ENCODE measurements at places on chromosomes 1 and 21.

GRCh38 chr1:20059847-20060246, 10.1 kb upstream of the PLA2G5 start:
- DNase-seq = no peak

DNA sequence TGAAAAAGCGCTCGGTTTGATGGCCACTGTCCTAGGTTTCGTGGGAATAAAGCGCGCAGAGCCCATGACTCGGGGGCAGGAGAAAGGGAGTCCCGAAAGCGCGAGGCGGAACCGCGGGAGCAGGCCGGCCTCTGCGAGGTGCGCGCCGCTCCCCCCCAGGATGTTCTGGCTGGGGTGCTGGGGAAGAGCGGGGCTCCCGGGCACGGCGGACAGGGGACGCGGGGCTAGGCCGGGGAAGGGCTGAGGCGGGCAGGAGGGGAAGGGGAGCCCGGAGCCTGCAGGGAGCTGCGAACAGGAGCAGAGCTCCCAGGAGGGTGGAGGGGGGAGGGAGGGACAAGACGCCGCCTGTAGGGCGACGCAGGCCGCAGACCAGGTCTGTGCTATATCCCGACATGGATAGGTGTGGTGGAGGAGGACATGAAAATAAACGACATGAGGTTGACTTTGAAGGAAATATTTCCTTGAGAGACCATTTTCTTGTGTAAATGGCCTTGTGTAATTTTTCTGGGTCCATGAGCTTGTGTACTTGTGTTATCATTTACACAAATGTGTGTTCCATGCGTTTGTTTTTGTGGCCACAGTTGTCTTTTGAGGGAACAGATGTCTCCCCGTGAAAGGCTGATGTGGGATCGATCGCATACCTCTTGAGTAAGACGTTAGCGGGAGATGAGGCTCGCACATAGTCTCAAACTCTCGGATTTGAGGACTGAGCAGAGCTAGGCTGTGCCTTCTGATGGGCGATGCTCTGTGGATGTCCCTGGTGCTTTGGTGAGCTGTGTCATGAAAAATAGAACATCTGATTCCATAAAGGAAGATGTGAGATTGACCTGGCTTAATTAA, 1.3 kb downstream of the PCNT start:
- DNase-seq = no peak

DNA sequence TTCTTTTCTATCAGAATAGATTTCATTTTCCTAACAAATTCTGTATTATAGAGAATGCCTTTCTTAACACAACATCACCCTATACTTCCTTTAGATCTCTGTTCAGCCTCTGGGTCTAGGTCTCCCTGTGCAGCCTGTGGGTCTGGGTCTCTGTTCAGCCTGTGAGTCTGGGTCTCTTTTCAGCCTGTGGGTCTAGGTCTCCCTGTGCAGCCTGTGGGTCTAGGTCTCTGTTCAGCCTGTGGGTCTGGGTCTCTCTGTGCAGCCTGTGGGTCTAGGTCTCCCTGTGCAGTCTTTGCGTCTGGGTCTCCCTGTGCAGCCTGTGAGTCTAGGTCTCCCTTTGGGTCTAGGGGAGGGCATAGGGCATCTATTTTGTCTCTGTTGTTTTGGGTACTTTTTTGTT, 59.6 kb upstream of the DIP2A start:
- DNase-seq = no peak

DNA sequence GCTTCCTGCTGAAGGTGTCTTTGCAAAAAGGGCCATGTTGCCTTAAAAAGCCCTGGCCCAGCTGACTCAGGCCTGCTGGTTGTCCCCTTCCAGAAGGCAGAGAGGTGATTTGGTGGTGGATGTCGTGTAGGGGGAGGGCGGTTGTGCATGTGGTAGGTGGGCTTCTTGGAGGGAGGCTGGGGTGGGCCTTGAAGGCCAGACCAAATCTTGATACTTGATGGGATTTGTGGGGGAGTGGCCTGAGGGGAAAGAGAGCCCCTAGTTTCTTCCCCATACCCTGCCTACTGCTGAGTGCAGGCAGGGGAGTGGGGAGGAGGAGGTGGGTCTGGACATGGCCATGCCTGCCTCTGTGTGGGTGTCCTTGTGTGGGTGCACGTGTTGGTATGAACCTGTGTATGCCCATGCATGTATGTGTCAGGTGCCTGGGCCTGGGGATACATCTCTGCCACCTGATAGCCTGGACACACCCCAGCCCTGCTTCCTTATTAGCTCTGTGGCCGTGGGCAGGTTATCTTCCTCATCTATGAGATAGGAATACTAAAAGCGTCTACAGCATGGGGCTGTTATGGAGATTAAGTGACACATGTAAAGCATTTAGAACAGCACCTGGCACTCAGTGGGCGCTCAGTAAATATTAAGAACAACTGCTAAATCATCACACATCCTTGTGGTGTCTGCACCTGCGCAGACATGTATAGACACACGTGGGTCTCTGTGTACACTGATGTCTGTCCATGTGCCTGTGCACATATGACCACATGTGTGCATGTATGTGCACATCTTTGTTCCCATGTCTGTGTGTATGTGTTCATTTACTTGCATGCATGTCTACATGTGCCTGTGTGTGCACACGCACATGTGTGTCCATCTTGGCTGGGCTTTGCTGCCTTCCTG, 17.0 kb downstream of the FAM151A start:
- DNase-seq = no peak

DNA sequence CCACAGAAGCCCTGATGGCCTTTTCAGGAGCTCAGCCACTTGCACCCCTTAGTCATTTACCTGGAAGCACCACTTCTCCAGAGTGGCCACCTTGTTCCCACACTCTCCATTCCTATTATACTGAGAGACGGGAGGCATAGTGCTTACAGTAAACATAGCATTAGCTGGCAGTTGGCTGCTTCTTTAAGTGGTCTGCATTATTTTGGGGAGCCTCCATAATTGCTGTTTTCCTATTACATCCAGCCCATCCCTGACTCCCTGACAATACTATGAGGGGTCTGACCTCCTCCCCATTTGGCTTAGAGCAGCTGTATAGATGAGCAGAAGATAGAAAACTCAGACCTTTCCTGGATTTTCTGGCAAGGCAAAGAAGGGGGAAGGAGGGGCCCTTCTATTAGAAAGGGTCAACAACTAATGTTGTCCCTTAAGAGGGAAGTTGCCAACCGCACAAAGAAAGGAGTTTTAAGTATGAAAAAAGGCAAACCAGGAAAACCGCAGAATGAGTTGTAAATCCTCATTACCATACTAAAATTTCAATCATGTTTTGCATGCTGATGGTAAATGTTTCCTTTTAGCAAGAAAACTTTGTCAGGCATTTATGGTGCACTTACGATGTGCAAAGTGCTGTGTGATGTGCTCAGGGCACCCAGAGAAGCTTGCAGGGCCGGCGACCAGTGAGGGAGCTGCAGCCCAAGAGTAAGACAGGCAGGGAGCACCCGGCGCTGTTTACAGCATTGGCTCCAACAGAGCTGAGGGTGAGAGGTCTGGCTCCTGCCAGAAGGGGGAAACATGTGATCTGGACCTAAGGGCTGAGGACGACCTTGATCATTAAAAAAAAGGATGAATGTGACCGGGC, 167.3 kb downstream of the ZZZ3 start:
- DNase-seq = no peak

DNA sequence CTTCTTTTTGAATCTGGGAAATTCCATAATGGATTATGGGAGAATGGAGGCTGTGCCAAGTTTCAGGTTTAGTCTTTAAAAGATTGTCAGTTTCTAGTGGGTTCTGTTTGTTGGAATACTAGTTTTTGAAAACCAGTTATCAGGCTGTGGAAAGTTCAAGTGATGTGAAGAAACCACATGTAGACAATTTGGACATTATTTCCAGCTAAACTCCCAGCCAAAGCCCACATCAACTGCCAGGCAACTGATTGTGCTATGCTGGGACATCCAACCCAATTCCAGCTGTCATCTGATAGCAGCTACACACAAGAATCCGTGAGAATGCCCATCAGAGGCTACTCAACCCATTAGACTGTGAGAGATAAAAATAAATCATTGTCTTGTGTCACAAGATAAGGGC, 546.1 kb upstream of the ADAMTS5 start:
- no peak for DNase-seq

DNA sequence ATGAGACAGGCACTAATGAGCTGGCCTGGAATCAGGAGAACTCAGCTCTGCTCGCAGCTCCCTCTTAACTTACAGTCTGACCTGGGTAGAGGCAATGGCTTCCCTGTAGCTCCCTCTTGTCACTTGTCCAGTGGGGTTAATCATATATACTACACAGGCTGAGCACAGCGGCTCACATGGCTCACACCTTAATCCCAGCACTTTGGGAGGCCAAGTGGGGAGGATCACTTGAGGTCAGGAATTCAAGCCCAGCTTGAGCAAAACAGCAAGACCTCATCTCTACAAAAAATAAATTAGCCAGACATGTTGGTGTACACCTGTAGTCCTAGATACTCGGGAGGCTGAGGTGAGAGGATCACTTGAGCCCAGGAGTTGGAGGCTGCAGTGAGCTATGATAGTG, 4.2 kb downstream of the S100A6 start:
- no peak for DNase-seq

DNA sequence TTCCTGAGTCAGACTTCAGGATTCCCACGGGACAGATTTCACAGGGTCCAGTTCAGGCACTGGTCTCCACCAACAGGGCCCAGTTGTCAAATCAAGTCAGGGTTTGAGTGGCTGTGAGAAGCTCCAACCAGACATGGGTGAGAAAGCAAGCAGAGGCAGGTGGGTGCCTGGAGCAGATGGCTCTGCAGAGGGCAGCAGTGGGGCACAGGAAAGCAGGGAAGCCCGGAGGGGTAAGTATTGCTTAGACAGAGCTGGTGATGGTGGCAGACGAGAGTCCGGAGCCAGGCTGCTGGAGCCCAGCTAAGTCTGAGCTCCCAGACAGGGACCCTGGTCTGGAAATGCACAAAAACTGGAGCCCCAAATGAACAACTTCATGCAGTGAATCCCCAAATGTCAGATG, 40.4 kb downstream of the RIMS3 start:
- no peak for DNase-seq

GRCh38 chr1:7012461-7012924, 227.2 kb downstream of the CAMTA1 start:
- no peak for DNase-seq

DNA sequence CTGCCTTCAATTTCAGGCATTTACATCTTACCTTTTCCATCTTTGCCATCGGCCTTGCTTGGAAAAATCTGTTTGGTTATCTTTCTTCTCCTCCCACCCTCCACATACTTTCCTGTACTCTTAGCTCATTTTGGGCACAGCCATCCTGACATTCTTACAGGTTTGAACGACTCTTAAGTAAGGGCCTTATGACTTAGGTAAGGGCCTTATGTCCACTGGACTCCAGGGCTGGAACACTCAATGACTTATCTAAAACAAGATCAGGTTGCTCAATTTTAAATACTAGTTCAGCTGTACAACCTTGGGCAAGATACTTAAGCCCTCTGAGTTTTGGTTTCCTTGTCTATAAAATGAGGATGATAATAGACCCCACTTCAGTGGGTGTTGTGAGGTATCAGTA, 40.9 kb downstream of the C1orf21 start:
- DNase-seq = no peak

DNA sequence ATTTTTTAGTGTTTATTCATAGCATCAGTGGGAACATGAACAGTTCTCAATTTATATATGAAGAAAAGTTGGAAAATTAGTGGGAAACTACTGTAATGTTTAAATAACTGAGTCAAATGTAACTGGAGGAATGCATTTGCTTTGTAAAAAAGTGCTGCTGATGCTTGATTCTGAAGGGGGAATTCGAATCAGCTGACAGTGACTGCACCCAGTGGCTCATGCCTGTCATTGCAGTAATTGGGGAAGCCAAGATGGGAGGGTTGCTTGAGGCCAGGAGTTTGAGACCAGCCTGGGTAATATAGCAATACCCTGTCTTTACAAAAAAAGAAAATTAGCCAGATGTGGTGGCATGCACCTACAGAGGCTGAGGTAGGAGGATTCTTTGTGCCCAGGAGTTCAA, 398.4 kb downstream of the ZP4 start:
- DNase-seq = no peak

- no peak for DNase-seq
These were observed 20.6 kb downstream of the LUZP1 start for GRCh38 chr1:23148084-23148483.

DNA sequence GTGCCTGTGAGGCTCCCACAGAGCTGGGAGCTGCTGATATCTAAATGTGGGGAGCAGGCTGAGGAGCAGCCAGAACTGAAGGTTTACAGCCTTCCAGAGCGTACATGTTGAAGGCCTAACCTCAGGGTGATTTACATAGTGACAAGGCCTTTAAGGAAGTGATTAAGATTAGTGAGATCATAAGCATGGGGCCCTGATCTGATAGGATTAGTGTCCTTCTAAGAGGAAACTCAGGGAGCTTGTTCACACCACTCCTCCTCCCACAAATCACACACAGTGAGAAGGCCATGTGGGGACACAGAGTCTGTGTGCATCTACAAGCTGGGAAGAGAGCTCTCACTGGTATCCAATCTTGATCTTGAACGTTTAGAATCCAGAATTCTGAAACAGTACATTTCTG, 92.3 kb upstream of the NBPF6 start:
- no peak for DNase-seq

DNA sequence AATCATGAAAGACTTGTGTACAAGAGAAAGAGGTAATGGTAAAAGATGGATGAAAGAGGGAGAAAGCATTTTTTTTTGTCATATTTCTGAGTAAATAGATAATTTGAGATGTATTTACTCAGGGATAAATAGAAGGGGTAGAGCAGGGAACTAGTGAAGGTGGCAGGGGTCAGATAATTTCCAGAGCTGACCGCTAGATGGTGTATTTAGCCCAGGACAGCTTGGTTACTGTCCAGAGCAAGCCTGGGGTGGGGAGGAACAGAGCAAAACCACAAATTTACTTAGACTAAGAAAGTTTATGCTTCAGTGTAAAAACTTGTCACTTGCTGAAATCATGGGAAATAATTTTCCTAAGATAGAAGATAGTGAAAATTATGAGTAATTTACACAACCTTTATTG, 91.5 kb downstream of the XCL2 start:
- DNase-seq = no peak

DNA sequence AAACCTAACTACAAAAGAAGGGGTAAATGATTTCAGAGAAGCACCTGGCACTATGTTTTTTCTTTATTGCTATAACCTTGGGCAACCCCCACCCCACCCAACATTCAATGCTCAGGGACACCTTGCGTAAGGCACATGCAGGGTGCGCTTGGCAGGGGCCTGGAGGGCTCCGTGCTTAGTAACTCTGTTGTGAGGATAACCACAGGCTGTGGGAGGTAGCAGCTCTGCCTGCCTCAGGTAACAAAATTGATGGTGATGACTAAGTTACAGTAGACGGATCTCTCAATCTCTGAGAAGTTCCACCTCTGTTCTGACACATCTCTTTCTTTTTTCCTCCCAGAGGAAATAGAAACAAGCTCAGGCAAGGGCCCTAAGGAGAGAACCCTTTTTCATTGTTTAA, 8.7 kb upstream of the CCN1 start:
- no peak for DNase-seq
